SK-MEL-5 (cell line): ENCODE measurements at places on chromosomes 6 and 20.

DNA sequence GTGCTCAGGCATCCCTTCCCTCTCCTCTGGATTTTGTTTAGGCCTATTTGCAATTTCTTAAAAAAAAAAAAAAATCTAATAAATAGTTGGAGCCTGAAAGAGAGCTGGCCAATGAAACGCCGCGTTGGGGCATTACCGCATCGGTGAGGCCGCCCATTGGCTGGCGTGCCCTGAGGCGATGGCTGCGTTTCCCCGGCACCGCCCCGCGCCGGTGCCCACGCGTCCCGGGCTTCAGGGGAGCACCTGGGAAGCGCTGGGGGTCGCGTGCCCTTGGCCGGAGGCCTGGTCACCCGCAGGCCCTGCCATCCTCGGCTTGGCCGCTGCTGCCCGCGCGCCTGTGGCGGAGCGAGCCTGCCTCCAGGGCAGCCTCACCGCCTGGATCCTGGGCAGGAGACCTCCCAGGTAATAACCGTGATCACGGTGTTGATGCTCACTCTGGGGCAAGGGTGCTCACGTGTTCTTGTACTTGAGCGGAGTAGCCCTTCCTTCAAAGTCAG, 155.4 kb downstream of the NRN1 start:
- DNase-seq, result no peak

- no peak for DNase-seq
These were observed 14.4 kb upstream of the XRN2 start for GRCh38 chr20:21288587-21289370.

DNA sequence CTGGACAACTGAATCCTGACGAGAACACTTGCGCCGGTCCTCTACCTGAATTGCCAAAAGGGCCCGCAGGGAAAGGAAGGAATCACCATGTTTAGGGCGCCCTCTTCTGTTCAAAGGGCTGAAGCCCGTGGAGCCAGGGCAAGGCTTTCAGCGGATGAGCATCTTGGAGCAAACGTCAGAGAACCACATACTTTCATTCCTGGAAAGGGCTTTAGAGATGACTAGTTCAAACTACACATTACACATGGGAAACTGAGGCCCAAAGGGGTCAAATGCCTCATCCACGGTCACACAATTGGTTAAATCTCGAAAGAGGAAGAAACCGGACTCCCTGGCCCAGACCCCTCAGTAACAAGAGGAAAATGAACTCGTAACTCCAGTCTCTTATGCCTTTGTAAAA, 11.5 kb upstream of the ZNF133 start:
- peak; percentile 88 for DNase-seq

DNA sequence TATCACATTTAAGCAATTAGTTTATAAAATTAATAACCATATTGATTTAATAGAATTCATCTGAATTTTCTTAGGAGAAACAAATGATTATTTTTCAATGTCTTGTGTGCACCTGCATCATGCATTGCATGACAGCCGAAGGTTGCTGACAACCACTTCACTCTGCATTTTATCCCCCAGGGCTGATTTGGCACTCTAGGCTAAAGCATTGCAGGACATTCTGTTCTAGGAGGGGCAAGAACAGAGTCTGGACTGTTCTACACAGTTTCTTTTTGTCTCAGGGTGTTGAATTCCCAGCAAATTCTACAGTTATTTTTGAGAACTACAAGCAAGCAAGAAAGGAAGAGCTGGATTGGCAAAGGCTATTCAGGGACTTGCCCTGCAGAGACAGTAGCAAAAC, 570.4 kb upstream of the EYS start:
- DNase-seq, result no peak

DNA sequence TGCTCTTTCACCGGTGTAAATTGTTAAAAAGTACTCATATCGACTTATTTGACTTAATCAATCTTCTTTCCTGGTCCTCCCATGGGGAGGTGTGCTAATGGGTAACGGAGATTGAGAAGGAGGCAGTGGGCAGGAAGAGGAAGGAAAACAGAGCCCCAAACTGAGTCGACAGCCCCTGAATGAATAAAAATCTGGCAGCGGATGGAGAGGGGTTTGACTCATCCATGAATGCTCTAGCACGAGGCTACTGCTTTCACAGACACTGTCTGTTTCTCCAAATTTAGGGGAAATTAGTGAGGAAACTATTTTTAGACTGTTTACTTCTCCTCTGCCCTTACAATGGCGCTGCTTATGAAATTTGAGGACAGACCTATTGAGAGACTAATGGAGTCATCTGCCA, 142.2 kb upstream of the ATXN1 start:
- DNase-seq, result peak; percentile 92

GRCh38 chr6:12748815-12749521, 32.4 kb downstream of the PHACTR1 start:
- DNase-seq, result no peak

GRCh38 chr20:23368316-23369071, 6.5 kb downstream of the GZF1 start:
- DNase-seq, result no peak

GRCh38 chr6:151285122-151285521, 45.4 kb downstream of the AKAP12 start:
- DNase-seq, result no peak

- DNase-seq, result peak; percentile 85
These were observed 319.7 kb upstream of the TCF21 start for GRCh38 chr6:133568970-133569889.

GRCh38 chr6:106145144-106145543, 59.0 kb downstream of the PRDM1 start:
- no peak for DNase-seq

GRCh38 chr6:22313796-22314195, 17.0 kb upstream of the PRL start:
- DNase-seq, result no peak

- no peak for DNase-seq
These were observed 117.4 kb downstream of the VEGFA start for GRCh38 chr6:43887340-43887858.

DNA sequence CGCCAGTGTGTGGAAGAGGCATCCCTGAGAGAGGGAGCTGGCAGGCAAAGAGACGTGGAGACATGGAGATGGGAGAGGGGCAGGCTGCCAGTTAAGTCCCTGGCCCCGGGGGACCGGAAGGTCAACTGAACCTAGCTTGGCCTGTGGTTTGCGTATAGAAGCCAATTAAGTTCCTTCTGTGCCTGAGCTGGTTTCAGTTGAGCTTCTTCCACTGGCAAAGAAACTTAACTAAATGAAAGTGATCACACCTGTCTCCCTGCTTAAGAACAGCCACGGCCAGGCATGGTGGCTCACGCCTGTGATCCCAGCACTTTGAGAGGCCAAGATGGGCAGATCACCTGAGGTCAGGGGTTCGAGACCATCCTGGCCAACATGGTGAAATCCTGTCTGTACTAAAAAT, 26.7 kb upstream of the NNAT start:
- no peak for DNase-seq
